ENCODE measurements at places on chromosomes 11 and 22.
A peak's percentile ranks its signal among the peaks of the same experiment; 100 is the strongest.

GRCh38 chr22:43346521-43346929, 3.4 kb upstream of the SCUBE1 start:
- peak; percentile 34 for DNase-seq

DNA sequence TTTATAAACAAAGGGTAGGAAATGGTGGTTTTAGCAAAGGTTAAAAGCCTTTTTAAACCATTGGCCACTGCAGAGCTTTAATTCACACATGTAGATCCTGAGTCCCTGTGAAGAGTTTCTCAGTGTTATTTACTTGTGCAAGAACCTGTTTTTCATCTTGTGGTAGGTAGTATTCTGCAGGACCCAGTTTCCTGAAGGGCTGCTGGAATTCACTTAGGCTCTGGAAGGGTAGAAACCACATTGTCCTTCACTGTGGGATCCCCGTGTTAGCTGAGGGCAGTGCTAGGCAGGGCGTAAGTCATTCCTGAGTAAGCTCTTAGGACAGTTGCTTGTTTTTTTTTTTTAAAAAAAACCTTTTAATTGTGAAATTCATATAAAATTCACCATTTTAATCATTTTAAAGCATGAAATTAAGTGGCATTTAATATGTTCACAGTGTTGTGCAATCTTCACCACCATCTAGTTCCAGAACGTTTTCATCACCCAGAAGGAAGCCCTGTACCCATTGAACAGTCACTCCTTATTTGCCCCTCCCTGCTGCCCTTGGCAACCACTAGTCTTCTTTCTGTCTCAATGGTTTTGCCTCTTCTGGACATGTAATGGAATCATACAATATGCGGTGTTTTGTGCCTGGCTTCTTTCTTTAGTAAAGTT, 77.7 kb downstream of the C22orf31 start:
- DNase-seq: no peak

DNA sequence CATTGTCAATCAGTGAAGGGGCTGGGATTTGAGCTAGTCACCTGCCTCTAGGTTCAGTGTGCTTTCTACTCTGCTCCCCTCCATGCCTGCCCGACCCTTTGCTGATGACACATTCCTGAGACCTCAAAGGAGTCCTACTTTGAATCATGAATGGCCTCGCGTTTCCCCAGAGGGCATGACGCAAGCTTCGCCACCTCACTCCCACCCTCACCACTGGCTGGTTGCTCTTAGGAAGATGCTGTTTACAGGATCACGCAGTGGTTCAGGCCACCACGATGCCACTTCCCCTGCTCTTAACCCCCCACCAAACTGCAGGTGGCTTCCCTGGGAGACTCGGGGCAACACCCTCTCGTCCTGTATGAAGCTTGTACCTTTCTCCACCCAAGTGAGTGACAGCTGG, 62.9 kb upstream of the B3GAT1 start:
- DNase-seq: no peak

DNA sequence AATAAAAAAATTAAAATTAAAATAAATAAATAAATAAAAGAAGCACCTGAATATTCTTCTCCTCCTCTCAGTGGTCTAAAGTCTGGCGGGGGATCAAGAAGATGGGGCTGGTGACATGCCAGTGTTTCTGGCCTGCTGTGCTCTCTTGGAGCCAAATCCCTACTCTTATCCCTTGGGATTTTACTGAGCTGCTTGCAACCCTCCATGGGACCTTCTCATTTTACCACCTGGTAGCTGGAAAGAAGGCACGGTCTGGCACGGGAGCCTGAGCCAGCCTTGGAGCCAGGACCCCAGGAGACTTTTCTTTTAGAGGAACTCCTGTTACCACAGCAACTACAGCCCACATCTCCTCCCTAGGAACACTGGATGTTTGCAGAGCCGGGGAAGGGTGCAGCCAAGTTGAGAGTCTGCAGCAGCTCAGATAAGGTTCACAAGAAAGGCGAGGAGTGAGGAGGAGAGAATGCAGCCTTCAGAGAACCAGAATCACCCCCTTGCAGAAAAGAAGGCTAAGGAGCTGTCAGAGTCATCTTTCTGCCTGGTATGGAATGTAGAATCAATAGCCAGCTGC, 21.4 kb downstream of the CD6 start:
- no peak for DNase-seq

- no peak for DNase-seq
Measured at GRCh38 chr22:27786965-27787364, 14.6 kb downstream of the MN1 start.

DNA sequence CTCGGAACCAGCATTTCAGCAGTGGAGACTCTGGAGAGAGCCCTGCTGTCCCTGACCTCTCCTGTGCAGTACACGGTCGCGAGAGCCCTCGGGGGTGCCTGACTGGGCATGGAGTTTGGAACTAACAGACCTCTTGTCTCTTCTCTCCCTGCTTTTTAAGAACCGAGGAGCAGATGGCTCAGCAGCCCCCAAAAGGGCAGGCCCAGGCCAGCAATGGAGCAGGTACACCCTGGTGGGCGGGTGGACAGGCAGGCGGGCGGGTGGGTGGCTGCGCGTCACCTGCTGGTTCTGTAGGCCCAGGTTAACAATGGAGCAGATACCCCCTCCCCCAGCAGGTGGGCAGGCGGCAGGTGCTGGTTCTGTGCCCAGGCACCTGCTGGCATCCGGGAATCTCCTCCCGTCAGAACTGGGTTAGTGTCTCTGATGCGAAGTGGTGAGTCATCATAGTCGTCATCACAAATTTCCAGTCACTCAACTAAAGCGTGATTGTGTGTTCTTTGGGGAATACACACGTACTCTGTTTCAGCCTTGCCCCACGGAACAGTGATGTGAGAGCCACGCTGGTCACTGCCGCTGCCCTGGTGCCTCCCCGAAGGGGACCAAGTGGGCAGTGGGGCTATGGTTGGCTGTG, 41.1 kb downstream of the GRAMD4 start:
- peak; percentile 82 for DNase-seq

- DNase-seq: no peak
Measured at GRCh38 chr22:20089226-20089976, 9.4 kb downstream of the DGCR8 start.

- no peak for DNase-seq
Measured at GRCh38 chr22:49763138-49763537, 64.5 kb downstream of the BRD1 start.

DNA sequence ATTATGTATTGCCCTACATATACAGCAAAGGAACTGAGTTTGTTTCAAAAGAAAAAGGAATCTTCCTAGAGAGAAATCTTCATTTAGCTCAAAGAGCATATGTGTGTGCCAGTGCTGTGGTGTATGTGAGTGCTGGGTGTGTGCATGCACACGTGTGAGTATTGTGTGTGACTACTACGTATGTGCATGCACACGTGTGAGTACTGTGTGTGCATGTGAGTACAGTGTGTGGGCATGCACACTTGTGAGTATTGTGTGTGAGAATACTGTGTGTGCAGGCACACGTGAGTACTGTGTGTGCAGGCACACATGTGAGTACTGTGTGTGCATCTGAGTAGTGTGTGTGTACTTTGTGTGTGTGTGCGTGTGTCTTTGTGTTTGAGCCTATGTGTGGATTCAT, 651.0 kb upstream of the B3GAT1 start:
- DNase-seq: no peak

DNA sequence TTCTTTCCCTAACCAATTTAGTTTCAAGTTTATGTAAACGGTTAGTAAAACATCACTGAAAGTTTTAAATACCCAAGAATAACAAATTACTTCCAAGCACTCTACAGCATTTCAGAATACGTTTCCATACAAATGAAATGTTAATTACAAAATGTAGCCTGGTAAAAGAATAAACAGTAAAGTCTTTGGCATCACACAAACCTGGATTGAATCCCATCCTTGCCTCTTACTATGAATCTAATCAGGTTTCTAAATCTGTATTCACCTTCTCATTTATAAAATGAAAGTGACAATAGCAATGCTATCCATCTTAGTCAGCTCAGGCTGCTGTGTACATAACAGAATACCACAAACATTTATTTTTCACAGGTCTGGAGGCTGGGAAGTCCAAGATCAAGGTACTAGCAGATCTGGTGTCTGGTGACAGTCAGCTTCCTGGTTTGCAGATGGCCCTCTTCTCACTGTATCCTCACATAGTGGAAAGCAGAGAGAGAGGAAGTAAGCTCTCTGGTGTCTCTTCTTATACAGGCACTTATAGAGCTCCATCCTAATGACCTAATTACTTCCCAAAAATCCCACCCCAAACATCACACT, 19.2 kb downstream of the FAM168A start:
- DNase-seq: peak; percentile 9

GRCh38 chr11:74019860-74020259, 11.0 kb upstream of the UCP3 start:
- no peak for DNase-seq

DNA sequence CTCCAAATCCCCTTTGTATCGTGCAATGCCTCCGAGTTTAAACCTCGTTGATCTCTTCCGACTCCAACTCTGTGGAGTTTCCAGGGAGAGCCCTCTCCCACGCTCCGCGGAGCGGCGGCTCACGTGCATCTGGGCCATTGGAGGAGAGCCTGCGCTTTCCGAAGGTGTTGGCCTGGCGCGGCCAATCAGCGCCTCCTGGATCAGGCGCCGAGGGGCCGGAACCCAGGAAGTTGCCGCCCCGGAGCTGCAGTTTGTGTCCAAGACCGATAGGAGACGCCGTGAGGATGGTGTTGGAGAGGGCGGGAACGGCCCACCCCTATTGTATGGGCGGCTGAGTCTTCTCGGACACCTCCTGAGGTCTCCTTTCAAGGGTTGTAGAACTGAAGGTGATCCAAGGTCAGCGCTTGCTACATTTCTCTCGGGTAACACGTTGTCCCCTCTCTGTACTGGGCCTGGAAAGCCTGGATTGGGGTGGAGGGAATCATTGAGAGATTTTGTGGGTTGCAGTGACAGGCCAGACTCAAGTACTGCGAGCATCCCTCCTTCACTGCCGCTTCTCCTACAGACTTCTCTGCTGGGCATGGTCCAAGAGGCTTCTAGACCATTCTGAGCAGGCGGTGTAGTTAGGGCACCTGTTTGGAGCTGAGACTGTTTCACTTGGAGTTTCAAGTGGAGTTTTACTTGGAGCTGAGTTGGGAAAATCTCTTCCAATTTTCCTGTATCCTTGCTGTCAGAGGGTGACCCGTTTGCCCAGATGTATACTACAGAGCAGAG, 1.7 kb downstream of the ADAMTS15 start:
- DNase-seq: no peak

DNA sequence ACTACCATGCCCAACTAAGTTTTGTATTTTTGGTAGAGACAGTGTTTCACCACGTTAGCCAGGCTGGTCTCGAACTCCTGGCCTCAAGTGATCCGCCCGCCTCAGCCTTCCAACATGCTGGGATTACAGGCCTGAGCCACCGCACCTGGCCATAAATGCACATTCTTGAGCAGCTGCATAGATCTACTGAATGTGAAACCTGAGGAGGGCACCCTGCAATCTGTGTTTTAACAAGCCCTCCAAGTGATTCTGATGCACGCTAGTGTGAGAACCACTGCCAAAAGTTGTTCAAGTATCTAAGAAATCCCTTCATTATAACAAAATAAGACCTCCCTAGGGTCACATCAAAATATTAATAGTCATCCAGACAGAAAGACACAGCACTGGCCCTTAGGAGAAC, 89.3 kb downstream of the RDX start:
- peak; percentile 11 for DNase-seq

DNA sequence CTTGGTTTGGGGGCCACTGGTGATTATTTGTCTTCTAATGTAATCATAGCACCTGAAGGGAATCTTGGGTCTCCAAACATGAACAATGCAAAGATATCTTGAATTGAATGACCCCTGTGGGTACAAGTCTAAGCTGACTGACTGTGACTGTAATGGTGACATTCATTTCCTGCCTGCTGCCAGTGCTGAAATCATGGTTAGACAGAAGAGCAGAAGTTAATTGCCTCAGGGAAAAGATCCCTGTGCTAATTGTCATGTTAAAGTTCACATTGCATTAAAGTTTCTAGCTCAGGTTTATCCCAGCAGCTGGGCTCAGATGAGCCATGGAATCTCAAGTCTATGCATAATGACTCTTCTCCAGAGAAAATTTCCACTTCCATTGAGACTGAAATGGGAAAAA, 772.0 kb downstream of the ETS1 start:
- DNase-seq: no peak

GRCh38 chr11:9133956-9134355, 42.6 kb upstream of the SCUBE2 start:
- DNase-seq: no peak

GRCh38 chr11:65065851-65066250, 7.5 kb upstream of the NAALADL1 start:
- no peak for DNase-seq

GRCh38 chr22:24529898-24530297, 25.0 kb downstream of the GUCD1 start:
- DNase-seq: no peak

- DNase-seq: no peak
Measured at GRCh38 chr11:11622340-11622706, 518 bp upstream of the GALNT18 start.

DNA sequence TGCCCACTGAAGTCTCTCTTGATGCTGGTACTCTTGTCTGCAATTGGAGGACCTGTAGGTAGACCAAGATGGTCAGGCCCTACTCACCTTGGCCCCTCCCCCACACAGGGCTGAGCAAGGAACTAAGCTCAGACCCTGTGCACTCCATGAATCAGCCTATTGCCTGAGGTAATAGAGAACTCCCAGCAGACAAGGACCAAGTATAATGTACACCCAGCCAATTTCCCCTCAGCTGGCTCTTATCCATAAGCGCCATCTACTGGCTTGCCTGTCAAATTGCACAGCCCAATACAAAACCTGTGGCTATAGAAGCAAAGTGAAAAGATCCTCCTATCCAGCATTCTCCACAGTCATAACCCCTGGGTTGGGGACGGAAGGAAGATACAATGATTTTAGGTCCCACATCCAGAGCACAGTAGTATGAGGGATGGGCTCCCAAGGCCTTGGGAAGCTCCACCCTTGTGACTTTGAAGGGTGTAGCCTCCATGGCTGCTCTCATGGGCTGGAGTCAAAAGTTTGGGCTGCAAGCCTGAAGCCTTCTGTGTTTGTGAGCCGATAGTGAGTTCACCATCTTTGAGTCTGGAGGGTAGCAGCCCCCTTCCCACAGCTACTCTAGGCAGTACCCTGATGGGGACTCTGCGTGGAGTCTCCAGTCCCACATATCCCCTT, 56.0 kb downstream of the GLYATL2 start:
- DNase-seq: peak; percentile 69

- DNase-seq: no peak
Measured at GRCh38 chr11:129595038-129595962, 219.7 kb downstream of the BARX2 start.

- no peak for DNase-seq
Measured at GRCh38 chr22:48187356-48187755, 1424.9 kb downstream of the TBC1D22A start.

DNA sequence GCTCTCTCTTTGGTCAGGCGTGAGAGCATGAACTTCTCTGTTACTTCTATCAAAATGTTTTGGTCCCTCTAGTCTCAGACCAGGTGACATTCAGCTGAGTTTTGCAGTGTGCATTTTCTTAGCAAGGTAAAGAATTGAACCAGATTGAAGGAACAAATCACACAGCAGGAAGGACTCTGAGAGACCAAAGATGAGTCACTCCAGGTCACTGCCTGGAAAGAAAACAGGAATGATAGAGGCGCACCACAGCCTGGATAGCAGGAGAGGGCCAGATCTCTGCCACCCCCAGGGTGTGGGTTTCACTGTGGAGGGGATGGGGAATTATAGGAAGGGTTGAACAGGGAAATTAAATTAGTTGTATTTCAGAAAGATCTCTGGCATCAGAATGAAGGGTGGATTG, 788.3 kb downstream of the NTM start:
- DNase-seq: no peak
